ENCODE measurements at places on chromosomes 5 and 9.

- DNase-seq, result no peak
Observed at GRCh38 chr9:13244181-13244580, 35.3 kb downstream of the MPDZ start.

GRCh38 chr9:70902171-70902570, 219.2 kb downstream of the TRPM3 start:
- DNase-seq, result no peak

DNA sequence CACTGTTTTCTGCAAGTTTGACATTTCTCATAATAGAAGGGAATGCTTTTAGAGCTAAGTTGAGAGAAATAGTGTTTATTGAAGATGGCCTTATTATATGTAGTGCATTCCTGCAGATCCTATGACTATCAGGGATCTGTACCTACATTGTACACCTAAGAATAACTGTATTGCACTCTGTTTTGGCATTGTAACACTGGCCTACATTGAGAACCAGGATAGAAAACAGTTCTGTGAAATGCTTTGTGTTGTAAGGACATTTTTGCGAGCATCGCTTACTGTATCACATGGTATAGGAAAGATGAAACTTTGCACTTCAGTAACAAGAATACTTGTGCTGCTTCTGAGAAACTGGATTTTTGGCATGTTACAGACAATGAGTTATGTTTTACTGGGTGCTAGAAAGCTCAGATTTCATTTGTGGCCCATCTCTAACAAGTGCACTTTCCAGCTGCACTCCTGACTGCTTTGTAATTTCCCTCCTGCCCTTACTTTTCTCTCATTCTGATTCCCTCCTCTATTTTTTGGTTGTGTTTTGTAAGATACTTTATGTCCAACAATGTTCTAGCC, 30.6 kb downstream of the C9orf85 start:
- DNase-seq, result no peak

- DNase-seq, result no peak
Observed at GRCh38 chr9:136578626-136578914, 32.7 kb upstream of the NOTCH1 start.

- DNase-seq, result no peak
Observed at GRCh38 chr5:33321026-33321425, 119.7 kb upstream of the TARS1 start.

DNA sequence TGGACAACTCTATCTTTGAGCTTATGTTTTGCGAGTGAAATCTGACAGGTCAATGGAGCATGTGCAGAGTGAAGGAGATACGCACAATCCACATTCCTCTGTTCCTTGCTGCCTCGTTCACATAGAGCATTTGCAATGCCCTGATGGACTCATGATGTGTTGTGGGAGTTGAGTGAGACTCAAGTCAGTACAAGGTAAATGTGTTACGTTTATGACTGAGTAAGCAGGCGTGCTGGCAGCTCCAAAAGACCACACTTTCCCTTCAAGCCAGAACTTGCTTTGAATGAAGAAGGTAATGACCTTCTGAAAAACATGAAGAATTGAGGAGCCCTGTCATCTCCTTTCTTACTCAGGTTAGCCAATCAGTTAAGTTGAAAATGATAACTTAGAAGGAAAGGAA, 477.8 kb downstream of the CTNND2 start:
- DNase-seq, result no peak

DNA sequence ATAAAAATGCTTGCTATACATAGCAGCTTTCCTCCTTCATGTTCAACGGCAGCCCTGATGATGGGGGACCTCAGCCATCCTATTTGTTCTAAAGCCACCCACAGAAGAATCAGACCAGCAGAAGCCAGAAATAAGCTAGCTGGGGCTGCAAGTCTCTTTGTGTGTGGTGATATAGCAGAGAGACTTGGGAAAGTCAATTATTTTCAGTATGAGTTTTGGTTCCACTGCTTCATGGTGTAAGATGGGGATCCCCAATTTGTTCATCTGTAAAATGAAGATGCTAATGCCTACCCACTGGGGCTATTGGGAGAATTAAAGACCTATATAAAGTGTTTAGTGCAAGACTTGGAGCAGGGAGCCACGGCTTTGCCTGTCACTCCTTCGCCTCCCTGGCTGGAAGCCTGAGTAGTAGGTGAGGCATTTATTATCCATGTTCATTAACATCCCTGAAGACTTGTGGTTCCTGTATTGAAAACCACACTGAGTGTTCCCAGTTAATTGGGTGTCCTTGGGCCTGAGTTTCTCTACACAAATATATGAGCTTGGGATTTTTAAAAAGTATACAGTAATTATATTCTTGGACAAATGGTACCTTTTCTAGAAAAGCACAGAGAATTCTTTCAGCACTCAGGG, 210.1 kb upstream of the SLC24A2 start:
- no peak for DNase-seq
